Metanephros (tissue), 2 donors: ENCODE measurements at places on chromosomes 16 and 17. TPM values are rescaled to one million over a fixed set of nuclear protein-coding genes. Genes with fewer than 3 reads are reported as not detected.

Gene NTN1
- 11.3 TPM for total RNA-seq

Gene GNG13
- not detected for total RNA-seq

Gene MSLN
- 11.8 TPM for total RNA-seq

Gene TPSB2
- total RNA-seq: 0.47 TPM

Gene SLC12A3
- total RNA-seq: 58.9 TPM

Gene CYB561
- total RNA-seq: 35.3 TPM

Gene DDX52
- total RNA-seq: 24.3 TPM

Gene SYCE1L
- 2.5 TPM for total RNA-seq

Gene SCNN1B
- 15.6 TPM for total RNA-seq

Gene CNTNAP1
- 13.6 TPM for total RNA-seq

Gene TP53TG3
- total RNA-seq: not detected

Gene CACNA1G
- total RNA-seq: 17.1 TPM

Gene CLEC18C
- total RNA-seq: 32.6 TPM

Gene CD79B
- 6.8 TPM for total RNA-seq

Gene GGT6
- 15.0 TPM for total RNA-seq

Gene FBXO39
- not detected for total RNA-seq

Gene MAF
- total RNA-seq: 69.1 TPM

Gene DGKE
- total RNA-seq: 14.9 TPM

Gene CDH8
- total RNA-seq: 20.0 TPM

Gene NAA38
- 139 TPM for total RNA-seq

Gene KRTAP4-9
- not detected for total RNA-seq

Gene ACSM5
- 3.0 TPM for total RNA-seq

Gene STAC2
- total RNA-seq: 0.93 TPM

Gene AOC2
- 1.6 TPM for total RNA-seq

Gene TERB1
- not detected for total RNA-seq
